ENCODE measurements at places on chromosomes 3 and 15.

GRCh38 chr3:53114412-53115074 is 15.7 kb downstream of the RFT1 start:
- no peak for DNase-seq

DNA sequence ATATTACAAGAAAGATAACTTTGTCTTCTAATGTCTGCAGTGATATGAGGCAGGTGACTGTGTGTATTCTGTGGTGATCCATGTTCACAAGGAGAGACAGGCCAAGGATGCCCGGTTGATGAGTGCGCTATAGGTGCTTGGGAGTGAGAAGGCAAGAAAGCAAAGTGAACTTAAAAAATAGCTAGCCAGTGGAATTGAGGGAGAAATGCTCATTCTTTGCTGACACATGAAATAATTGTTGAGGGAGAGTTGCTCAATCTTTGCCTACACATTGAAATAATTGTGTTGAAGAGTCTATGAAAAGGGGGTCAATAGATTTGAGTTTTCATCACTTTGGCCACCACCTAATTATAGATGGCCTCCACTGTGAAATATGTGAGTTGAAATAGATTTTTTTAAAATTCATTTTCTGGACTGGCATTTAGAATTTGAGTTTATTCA is 156.3 kb downstream of the LPP start:
- no peak for DNase-seq

- no peak for DNase-seq
These were observed 6.2 kb downstream of the TSPAN3 start for GRCh38 chr15:77064539-77065308.

GRCh38 chr3:43043071-43043766 is 62.7 kb downstream of the POMGNT2 start:
- no peak for DNase-seq

DNA sequence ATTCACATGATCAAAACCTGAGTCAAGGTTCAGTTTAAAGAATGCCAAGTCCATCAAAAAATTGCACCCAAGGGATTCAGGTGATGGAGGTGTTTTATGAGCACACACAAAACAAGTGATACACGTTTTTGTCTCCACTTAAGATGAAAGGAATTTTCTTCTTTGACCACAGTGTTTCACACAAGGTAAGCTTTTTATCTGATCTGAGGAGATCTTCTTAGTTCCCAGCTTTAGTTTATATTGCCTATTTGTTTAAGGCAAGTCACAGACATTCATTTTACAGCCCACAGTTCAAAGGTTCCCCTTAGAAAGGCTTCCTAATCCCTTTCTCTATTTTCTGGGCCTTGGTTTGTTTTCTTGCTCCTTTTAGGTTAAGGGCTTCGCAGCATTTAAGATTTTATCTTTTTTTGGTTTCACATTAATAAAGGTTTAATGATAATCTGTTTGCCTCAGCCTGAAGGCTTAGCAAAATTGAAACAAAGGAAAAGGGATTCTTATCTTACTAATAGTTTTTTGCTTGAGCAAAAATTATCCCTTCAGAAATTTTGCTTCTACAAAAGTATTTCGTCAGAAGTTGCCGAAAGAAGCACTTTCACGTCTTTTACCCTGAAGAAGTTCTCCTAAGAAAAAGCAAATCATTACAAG is 420.5 kb upstream of the NAALADL2 start:
- no peak for DNase-seq

GRCh38 chr15:85099195-85099803 is 117.6 kb downstream of the PDE8A start:
- no peak for DNase-seq

DNA sequence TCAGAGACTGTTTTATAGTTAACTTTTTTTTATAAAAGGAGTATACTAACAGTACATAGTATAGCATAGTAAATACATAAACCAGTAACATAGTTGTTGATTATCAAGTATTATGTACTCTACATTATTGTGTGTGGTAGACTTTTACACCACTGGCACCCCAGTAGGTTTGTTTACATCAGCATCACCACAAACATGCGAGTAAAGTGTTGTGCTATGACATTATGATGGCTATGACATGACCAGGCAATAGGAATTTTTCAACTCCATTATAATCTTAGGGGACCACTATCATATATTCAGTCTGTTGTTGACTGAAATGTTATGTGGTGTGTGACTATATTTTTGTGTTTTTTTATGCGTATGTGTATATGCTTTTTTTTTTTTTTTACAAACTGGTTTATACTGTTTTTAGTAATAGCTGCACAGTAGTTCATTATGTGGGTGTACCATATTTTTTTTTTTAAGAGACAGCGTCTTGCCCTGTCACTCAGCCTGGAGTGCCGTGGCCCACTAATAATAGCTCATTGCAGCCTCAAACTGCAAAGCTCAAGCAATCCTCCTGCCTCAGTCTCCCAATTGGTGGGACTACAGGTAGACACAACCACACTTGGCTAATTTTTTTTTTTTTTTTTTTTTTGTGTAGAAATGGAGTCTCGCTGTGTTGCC is 1.9 kb downstream of the CAPN7 start:
- no peak for DNase-seq

DNA sequence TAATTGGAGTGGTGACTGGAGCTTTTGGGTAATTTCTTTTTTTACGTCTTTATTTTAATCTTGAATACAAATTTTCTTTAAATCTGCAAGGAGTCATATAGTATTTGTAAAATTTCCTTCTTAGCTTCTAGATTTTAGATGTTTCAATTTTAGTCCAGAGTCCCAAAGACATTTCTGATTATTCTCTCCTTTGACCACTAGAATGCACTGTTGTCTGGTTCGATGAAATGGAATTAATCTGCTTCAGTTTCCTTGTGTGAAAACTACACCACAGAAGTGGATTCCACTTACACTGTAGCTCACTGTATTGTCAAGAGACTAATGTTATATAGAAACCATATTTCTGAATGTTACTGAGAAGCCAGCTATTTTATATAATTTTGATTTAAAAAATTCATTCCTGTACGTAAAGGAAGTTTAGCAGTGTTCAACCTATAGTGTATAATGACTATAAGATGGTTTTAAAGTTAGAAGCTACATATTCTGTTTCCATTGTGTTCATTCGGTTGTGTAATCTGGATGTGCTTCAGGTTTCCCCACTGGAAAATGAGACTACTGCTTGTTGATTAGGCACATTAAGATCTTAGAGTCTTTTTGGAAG is 6.1 kb downstream of the GRAMD1C start:
- no peak for DNase-seq

DNA sequence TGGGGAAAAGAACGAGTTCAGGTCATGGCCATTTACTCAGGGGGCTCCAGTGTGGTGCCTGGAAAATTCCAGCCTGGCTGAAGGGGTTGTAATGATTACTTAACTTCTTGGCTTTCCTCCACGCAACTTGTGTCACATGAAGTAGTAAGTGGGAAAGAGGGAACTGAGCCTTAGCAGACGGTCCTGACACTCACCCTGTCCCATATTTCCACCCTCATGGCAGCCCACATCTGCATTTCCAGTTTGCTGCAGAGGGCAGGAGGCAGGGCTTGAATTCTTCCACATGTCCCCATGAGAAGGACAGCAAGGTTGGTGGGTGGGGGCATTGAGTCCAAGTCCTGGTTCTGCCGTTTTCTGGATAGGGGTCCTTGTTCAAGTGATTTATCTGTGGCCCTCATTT is 7.8 kb upstream of the CAMP start:
- DNase-seq, result no peak

DNA sequence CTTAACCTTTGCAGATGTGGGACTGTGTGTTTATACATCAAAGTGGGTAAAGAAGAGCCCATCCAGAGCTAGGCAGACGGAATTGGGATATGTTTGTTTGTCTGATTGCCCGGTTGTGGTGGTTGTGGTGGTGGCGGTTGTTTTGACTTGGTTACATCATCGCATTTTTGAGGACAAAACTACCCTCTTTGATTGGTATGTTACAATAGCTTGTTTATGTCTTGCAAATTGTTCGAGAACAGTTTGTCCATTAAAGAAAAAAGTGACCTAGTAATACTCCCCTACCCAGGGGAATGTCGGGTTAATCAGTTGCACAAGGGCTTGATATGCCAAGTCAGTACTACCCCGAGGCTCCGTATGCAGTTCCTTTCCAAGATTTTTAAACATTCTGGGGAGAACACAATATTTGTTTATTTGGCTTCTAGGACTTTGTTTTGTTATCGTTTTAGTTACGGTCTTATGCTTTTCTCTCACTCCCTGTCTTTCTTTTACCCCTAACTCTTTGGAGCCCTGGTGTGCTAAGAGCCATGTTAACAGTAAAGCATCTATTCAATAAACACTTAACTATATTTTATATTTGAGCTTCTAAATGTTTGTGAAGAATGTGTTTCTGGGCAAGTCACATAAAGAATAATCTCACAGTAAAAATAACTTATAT is 315.4 kb downstream of the LPP start:
- DNase-seq, result no peak

- no peak for DNase-seq
These were observed 205.9 kb downstream of the MBNL1 start for GRCh38 chr3:152474585-152474984.

- no peak for DNase-seq
These were observed 14.9 kb downstream of the ATP11B start for GRCh38 chr3:182808041-182808770.

DNA sequence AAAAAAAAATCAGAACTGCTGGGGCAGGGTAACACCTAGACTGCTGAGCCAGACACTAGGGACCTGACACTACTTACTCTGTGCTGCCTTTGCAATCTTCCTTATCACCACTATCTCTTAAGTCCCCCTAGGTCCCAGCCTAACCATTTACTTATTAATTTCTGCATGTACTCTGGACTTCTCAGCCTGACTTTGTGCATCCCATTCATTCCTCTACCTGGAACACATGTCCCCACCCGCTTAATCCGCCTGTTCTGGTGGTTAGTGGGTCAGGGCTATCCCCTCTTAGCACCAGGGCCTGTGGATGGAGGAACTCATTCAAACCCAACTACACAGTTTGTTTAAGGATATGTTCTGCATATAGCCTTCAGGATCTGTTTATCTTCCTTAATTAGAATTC is 5.0 kb upstream of the CACNA1D start:
- DNase-seq, result no peak

GRCh38 chr3:113211330-113212149 is at the start of gene BOC:
BOC (plus strand) TSS chr3:113211557; CDS start chr3:113249803, 38,246 bp downstream.
- DNase-seq, result no peak

- DNase-seq, result no peak
These were observed 12.5 kb downstream of the MAPK6 start for GRCh38 chr15:52031556-52031955.

DNA sequence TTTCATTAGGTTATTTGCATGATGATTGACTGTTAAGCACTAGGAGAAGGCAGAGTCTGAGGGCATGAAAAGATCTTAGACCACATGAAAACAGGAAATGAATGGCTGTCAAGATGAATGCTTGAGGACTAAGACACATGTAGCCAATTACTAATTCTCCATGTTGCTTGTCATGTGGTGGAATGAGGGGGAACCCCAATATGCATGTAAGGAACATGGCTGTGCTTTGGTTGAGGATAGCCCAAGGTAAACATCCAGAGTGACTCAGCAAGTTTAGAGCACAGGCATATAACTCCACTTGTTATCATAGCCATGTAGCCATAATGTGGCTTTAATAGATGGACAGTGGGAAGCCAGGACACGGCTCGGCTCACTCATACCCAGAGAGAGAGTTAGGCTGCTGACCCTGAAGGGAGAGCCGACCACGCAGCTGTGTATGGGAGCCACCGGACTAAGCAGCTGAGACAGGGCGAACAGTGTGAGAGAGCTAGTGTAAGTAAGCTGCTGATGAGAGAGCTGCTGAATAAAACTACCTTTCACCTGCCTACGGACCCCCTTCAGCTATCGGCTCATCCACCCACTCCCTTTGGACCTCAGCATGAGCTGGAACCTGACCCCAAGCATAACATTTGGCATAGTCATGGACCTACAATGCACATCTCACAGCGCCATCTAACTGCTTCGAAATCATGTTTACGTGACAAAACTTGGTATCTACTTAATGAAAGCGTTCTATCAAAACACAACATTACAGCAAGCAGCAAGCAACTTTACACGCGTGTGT is 37.6 kb downstream of the ANO10 start:
- no peak for DNase-seq

GRCh38 chr15:39878406-39878785 is 41.7 kb downstream of the GPR176 start:
- no peak for DNase-seq

GRCh38 chr15:101310161-101310480 is 15.1 kb upstream of the SNRPA1 start:
- no peak for DNase-seq

- DNase-seq, result no peak
These were observed 63.0 kb upstream of the LMCD1 start for GRCh38 chr3:8438507-8439079.

DNA sequence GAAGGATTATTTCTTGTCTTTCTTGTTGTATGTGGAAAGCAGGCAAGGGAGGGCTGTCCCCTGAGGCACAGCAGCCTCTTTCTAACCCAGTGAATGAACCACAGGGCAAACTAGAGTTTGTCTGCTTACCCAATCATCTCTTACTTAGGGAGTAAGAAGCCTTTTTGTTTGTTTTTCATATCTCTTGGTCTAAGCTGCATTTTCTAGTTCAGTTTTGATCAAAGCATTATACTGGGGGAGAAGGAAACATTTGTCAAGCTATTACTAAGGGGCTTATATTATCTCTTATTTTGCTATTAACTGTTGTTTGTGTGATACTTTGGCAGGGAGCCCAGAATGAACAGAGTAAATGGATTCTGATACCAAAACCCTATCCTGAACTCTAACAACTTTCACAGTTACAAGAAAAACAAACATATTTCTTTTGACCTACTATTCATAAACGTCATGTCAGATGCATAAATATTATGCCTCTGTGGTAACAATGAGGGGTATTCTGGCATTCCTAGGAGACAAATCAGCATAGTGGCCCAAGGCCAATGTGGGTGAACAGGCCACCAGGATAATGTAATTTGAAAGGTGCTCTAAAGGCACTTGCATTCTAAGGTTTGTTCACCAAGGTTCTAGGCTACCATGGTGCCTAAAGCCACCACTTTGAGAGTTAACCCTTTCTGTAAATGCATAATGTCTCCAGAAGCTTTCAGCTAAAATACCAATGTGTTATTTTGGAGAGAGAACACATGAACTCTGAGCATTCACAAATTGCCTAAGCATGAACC is 271.6 kb upstream of the ZPLD1 start:
- DNase-seq, result no peak

DNA sequence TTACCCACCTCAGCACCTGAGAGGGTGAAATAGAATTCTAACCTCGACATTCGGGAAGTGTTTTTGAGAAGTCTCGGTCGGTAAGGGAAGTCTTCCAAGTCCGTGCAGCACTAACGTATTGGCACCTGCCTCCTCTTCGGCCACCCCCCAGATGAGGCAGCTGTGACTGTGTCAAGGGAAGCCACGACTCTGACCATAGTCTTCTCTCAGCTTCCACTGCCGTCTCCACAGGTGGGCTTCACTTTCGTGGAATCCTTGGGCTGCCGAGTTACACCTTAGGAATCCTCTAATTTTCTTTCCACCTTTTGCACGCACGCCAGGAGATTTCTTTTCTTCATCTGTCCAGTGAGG is 775 bp downstream of the CCNDBP1 start:
- no peak for DNase-seq

- DNase-seq, result no peak
These were observed 95.1 kb upstream of the ZPLD1 start for GRCh38 chr3:102339671-102340070.

- DNase-seq, result no peak
These were observed 103.5 kb downstream of the NUP210 start for GRCh38 chr3:13316603-13317002.

- DNase-seq, result no peak
These were observed 83.7 kb upstream of the SELENOK start for GRCh38 chr3:53975382-53975781.
